ENCODE measurements at places on chromosomes 2 and 18.

- peak; percentile 69 for DNase-seq
These were observed 199.8 kb downstream of the CLIP4 start for GRCh38 chr2:29314816-29315571.

DNA sequence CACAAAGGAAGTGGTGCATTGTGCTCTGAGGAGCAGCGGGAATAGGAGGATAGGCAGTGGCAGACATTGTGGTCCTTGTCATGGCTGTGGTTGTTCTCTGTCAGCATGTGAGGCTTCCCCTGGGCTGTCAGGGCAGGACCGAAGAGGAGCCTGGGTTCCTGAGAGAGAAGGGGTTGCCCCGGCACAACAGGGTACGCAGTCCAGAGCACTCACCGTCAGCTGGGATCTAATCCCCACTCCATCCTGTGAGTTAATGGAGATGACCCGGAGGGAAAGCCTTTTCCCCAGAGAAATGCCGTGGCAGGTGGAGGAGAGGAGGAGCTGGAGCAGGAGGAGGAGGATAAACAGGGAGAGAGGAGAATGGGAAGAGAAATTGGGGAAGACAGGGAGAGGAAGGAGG lies 396.7 kb upstream of the HS6ST1 start:
- DNase-seq: no peak

DNA sequence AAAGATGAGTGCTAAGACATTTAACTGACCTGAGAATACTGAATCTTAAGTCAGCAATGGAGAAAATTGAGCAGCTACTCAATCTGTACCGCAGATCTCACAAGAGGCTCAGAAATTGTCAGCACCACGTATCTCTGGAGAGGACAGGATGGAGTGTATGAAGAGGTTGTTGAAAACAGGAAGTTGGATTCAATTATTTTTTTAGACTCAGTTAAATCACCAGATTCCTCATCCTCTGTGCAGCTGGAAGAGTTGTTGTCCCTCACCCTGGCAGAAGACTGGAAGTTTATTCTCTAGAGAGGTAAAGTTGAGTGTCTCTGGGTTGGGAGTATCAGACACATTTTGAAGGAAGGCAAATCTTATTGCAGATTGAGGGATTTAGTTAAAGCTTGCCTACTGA lies 114.9 kb upstream of the NT5C1B start:
- DNase-seq: no peak

DNA sequence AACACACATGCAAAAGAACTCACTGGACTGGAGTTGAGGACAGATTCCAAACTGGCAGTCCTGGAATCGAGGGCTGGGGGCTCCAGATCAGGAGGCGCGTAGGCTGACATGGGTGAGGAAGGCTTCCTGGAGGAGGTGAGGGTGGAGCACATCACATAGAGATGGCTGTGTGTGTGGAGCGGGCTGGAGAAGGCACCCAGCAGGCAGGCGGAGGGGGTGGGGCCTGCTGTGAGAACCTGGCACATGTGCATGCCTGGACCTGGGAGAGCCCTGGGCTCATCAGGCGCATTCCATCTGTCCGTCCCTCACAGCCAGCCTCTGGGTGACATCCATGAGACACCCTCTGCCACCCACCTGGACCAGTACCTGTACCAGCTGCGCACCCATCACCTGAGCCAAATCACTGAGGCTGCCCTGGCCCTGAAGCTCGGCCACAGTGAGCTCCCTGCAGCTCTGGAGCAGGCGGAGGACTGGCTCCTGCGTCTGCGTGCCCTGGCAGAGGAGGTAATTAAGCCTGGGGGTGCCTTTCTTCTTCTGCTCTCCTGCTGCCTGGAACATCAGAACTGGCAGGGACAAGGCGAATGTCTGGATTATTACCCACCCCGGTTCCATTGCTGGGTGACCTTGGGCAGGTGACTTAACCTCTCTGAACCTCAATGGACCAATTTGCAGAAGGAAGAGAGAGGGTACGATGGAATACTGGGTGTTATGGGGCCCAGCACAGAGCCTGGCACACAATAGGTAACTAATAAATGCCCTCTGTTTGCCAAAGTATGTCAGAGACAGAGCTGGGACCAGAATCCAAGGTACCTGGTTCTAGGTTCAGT lies 108.3 kb downstream of the DYSF start:
- no peak for DNase-seq

GRCh38 chr18:57929922-57930321 lies 114.1 kb upstream of the NEDD4L start:
- no peak for DNase-seq

DNA sequence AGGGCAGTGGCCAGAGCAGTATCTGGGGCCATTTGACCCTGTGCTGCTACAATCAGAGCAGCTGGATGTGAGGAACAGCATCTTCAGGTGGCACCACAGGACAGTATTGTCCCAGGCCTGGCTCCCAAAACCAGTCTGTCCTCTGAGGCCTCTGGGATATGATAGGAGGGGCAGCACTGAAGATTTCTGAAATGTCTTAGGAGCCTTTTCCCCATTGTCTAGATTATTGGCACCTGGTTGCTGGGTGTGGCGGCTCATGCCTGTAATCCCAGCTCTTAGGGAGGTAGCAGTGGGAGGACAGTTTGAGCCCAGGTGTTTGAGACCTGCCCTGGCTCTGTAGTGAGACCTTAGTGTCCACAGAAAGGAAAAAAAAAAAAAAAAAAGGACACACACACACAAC lies 270.6 kb upstream of the FBXO11 start:
- DNase-seq: no peak

DNA sequence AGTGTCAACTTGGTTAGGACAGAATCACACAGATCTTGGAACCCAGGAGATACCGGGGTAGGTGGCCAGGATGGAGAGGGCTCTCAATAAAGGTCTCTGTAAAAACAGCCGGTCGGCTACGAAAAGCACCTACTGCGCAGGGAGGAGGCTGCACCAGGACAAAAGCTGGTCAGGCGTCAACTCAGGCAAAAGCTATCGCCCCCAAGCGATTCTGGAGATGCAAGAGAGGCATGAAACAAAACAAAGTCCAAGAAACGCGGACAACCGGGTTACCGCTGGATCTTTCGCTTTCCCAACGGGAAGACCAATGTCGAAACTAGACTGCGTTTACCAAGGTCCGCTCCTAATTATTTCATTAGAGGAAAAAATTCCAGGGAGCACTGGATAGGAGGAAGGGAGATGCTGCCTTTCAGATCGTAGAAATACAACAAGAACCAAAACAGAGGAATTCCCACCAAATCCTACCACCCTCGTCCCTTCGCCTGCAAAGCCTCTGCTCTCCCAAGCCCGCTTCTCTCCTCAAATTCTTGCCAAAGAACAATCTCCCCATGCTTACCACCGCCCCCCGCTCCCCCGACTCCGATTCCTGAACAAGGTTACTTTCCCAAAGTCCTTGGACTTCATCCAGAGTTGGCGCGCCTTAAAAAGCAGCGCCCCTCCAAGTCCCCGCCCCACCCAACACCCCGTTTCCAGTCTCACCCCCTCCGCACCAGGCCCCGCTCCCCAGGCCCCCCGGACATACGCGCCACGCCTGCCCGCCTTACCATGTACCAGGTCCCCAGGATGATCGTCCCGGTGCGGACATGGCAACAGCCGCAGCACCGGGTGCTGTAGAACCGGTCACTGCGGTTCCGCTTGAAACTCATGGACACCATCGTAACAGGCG lies 539 bp downstream of the LAPTM4A start:
- DNase-seq: no peak

DNA sequence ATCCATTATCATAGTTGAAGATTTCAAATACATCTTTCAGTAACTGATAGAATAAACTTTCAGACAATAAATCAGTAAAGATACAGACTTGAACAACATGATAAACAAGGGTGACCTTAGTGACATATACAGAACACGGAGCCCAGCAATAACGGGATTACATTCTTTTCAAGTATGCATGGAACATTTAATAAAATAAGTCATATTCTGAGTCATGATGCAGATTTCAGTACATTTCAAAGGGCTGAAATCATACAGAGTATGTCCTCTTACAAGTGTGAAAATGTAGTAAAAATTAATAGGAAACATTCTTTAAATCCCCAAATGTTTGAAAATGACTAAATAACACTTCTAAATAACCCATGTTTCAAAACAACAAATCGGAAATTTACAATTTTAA lies 17.2 kb upstream of the KLHL29 start:
- no peak for DNase-seq

GRCh38 chr2:52821631-52822030 lies 946.0 kb upstream of the CHAC2 start:
- no peak for DNase-seq

DNA sequence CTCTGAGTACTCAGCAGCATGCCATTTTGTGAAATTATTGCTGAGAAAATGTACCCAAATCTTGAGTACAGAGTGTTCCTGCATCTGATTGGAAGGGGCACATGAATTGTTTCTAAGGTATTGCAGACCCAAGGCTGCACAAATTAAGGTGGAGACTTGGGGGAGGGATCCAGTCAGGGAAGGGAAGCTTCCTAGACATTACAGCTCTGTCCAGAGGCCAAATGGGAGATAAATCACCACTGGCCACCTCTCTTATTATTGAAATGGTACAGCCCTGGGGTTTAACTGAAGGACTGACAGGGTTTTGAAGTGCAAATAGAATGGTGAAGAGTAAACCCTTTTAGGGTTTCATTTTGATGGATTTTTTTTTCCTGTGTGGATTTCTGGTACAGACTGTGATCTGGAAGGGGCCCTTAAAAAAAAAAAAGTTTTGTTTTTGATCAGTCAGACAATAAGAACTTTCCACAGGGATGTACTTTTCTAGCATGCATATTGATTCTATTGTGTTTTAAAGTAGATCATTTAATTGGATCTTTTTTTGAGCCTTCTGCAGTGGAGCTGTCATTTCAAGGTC lies 119.4 kb downstream of the GREB1L start:
- no peak for DNase-seq

DNA sequence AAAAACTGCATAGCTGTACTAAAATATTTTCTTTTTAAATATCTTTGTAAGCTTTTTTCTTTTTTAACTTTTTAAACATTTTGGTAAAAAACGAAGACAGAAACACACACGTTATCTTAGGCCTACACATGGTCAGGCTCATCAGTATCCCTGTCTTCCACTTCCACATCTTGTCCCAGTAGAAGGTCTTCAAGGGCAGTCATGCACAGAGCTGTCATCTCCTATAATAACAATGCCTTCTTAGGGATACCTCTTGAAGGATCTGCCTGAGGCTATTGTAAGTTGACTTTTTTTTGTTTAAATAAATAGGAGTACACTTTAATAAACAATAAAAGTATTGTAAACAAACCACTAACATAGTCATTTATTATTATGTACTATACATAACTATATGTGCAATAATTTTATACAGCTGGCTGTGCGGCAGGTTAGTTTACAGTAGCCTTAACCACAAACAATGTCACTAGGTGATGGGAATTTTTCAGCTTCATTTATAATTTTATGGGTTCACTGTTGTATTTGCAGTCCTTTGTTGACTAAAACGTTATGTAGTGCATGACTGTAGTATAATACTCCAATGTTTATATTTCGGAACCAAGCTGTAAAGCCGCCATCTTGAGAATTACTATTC lies 124.4 kb downstream of the MAP4K4 start:
- DNase-seq: no peak

DNA sequence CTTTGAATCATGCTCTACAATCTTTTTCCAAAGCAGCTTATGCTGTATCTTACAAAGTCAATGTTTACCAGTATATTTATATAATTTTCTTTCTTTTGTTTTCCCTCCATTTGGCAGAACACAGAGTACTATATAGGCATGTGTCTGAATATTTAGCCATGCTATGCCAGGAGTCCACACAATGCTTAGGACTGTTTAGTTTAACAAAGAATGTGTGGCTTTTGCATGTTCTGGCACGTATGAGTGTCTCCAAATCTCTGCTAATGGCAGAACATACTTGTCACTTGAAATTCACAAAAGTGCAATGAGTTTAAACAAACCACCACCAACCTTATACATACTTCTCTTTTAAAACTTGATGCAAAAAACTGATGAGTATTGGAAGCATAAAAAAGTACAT lies 268.0 kb downstream of the NR4A2 start:
- no peak for DNase-seq

- DNase-seq: no peak
These were observed 121.5 kb upstream of the LTBP1 start for GRCh38 chr2:32825291-32825712.

DNA sequence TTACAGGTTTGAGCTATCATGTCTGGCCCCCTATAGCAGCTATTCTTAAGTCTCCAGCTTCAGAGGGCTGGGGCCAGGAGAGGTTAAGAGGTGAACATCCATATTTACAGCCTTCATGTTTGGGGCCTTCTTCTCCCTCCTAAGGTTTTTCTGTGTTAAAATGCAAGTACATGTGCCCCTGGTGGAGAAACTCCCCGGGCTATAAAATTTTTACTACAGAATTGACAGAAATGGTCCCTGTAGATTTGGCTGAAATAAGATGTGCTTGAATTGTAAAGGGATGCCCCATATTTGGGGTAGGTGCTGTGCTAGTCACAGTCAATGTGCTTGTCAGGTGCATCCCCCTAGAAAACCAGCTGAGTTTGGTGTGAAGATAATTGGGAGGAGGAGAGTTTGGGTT lies 263.3 kb upstream of the CXCR4 start:
- no peak for DNase-seq

GRCh38 chr2:213018340-213018901 lies 133.0 kb downstream of the IKZF2 start:
- DNase-seq: no peak

GRCh38 chr2:24508878-24509277 lies 17.8 kb downstream of the NCOA1 start:
- no peak for DNase-seq

DNA sequence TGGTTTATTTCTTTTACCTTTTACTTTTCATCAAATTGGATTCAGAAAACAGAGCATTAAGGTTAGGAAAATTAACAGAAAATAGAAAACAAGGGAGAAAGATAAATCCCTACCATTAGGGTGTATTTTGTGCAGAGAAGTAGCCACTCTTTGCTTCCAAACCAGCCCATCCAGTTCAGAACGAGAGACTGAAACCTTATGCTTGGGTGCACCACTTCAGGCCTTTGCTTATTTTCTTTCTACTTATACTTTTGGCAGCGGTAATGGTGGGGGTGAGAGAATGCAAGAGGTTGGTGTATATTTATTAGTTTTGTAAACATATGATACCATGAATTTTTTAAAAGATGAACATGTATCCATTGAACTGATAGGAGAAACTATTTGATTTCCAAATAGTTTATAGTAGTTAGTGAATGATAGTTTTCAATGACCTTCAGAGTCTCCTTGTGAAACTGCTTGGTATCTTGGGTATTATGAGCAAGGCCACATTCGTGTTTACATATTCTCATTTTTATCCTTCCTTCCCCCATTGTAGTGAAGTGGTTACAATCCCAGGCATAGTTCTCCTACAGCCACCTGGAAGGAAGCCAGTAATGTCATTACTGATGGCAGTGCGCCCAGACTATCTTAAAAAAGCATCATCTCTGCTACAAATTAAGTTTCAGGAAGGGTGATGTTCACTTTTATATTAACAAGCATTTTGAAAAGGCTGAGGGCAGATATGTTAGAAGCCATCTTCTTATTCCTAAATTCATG lies 60.8 kb downstream of the MFSD6 start:
- peak; percentile 18 for DNase-seq

DNA sequence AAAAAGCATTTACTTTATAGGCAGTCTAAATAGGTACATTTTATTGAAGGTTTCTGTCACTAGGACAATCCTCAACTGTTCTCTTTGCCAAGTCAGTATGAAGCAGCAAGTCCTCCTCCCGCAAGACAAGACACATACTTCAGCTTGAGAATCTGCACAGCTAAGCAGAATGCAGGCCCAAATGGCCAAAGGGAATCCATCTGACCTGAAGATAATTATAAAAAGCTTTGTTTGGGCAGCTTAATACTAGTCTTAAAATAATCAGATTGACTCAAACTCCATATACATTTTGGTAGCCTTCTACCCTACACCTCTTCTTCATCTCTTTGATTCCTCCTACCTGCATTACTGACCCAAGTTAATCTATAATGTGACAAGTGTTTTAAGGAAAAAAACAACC lies 1.8 kb downstream of the LANCL1 start:
- no peak for DNase-seq

- DNase-seq: no peak
These were observed 22.2 kb upstream of the TMEM87B start for GRCh38 chr2:112032689-112033465.
